ENCODE measurements at places on chromosomes 16 and 17. TPM values are rescaled to one million over a fixed set of nuclear protein-coding genes. Genes with fewer than 3 reads are reported as not detected.

GRCh38 chr17:27295945-27296344, 2.0 kb downstream of the WSB1 start:
- DNase-seq: peak; percentile 9

DNA sequence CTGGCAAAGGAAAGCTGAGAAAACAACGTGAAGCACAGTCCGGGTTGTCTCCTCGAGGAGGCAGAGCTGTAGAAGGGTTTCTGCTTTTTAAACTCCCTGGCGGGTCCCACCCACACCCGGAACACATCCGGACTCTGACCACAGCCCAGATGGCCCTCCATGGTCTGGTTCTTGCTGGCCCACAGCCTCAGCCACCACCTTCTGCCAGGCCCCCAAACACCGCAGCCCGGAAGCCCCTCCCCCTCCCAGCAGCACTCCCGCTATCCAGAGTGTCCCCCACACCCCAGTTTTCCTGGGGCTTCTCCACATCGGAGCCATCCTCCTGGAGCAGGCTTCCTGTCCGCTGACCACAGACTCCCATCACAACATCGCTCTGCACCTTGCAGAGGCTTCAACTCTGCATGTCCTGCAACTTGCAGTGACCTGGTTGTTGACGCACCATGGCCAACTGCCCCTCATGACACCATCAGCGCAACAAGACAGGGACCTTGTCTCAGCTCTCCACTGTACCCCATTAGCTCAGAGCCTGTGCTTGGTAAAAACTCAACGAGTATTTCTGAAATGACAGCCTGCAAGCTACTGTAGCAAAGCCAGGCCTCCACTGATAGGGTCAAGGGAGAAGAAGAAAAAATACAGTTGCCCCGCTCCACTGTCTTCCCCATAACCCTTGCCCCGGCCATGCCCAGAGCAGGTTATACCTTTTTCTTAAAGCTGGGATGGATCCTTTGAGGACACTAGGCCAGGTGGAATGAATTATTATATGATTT, 129.8 kb downstream of the C16orf78 start:
- no peak for DNase-seq

GRCh38 chr16:88600539-88600896, 30.3 kb downstream of the ZC3H18 start:
- DNase-seq: no peak

GRCh38 chr17:1467898-1468492, 12.0 kb upstream of the CRK start:
- DNase-seq: no peak

- no peak for DNase-seq
These were observed 72.7 kb downstream of the SDR42E1 start for GRCh38 chr16:81938326-81939163.

DNA sequence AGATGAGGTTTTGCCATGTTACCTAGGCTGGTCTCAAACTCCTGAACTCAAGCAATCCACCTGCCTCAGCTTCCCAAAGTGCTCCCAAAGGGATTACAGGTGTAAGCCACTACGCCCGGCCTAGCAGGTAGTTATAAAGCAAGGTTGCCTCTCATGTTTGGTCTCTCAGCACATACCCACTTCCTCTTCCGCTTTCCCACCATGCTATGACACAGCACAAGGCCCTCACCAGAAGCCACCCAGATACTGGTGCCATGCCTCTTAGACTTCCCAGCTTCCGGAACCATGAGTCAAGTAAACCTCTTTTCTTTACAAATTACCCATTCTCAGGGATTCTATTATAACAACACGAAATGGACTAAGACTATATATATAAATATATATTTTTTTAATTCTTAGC, 143.6 kb downstream of the COPRS start:
- DNase-seq: no peak

- DNase-seq: no peak
These were observed 6.2 kb downstream of the EFNB3 start for GRCh38 chr17:7711051-7711755.

GRCh38 chr17:28916302-28916934, 13.5 kb upstream of the DHRS13 start:
- DNase-seq: peak; percentile 40

- no peak for DNase-seq
These were observed 580.1 kb upstream of the SALL1 start for GRCh38 chr16:51731160-51731559.

DNA sequence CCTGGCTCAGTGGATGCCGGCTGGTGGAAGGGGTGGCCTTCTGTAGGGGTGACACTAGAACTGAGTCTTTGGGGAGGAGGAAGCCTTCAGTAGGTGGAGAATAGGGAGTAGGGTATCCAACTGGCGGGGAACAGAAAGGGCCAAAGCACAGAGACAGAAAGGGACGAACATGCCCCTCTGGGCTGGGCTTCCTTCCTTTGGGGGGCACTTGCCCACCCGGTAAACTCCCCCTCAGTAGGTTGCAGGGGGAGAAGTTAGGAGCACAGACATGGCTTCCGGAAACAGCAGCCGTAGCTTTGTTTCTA, 774 bp downstream of the ENGASE start:
- DNase-seq: no peak

GRCh38 chr17:17297217-17297616, 6.0 kb upstream of the NT5M start:
- DNase-seq: no peak

DNA sequence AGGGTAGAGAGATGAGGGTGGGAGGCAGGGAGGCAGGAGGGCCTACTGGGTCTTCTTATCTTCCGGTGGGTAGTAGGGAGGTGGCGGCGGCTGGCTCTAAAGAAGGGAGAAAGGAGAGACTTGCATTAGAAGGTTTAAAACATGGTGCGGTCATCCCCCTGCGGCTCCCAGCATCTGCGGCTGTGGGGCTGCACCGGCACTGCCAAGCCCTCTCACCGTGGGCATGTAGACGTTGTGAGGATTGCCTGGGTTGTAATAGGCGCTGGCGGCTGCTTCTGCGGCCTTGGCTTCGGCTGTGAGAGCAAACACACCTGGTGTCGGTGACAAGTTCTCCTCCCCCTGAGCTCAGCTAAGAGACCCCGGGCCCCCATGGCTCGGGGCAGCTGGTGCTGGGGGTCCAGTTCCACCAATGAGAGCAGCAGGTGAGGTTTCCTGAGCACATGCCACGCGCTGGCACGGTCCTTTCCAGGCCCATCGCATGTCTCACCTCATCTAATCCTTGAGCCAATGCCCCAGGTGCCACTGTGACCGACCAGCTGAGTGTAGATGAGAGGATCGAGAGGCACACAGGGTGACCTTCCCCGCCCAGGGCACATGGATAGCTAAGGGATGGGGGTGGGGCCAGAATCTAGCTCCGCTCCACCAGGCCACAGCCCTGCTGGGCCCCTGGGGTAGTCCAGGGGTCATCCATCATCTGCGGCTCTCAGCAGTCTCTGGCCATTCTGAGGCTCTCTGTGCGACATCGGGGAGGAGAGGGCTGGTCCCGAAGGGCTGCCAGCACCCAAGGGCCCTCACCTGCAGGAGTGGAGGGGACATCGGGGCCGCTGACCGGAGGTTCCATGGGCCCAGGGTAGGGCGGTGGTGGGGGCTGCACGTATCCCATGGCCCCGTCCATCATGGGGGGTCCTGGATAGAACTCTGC, 2.7 kb upstream of the UNC13D start:
- DNase-seq: no peak

GRCh38 chr16:23318639-23319038, 16.5 kb downstream of the SCNN1B start:
- no peak for DNase-seq

DNA sequence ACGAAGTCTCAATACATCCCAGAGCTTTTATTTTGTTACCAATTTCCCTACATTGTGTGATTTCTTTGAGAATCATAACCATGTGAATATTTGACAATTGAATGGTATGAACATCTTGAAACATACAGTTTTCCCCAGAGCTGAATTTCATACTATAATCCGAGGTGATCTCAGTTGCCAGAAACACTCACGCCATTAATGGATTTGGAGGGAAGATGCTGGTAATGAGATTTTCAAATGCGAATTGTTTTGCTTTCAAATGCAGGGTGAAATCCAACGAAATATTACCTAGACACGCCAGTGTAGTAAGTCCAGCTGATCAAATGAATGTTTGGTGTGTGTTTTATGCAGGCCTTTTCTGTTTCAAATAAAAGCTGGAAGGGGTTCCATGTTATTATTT, 277.8 kb upstream of the CDH5 start:
- DNase-seq: no peak

- no peak for DNase-seq
These were observed 31.1 kb downstream of the CDH1 start for GRCh38 chr16:68768175-68768574.

GRCh38 chr17:2369039-2369438, 31.7 kb downstream of the SGSM2 start:
- DNase-seq: no peak

DNA sequence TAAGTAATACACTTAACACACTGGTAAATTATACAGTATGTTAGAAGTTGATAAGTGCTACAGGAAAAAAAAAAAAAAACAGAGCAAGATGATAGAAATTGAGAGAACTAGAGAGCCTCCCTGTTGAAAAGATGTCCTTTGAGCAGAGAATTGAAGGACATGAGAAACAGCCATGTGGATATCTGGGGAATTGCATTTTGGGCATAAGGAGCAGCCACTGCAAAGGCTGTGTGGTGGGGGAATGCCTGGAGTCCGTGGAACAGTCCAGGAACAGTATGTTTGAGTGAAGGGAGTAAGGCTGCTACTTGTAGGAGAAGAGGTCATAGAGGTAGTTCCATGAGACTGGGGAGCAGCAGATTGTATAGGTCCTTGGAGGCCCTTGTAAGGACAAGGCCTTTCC, 178.4 kb downstream of the FTO start:
- DNase-seq: no peak

- DNase-seq: no peak
These were observed 40.5 kb downstream of the DCUN1D3 start for GRCh38 chr16:20859699-20860098.

DNA sequence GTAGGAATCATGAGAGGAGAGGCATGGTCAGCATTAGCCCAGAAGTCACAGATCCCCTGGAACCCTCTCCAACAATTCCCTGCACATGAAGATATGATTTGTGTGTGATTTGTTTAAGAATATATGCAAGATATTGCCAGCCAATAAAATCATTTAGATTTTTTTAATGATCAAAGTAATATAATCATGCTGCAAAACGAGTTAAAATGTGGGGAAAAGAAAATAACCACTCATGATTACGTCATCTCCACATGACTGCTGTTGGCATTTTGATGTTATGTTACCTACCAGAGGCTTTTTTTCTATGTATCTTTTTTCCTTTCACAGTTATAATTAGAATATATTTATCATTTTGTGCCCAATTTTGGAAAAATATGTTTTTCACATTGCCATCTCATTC, 22.4 kb downstream of the SLC35G3 start:
- no peak for DNase-seq

DNA sequence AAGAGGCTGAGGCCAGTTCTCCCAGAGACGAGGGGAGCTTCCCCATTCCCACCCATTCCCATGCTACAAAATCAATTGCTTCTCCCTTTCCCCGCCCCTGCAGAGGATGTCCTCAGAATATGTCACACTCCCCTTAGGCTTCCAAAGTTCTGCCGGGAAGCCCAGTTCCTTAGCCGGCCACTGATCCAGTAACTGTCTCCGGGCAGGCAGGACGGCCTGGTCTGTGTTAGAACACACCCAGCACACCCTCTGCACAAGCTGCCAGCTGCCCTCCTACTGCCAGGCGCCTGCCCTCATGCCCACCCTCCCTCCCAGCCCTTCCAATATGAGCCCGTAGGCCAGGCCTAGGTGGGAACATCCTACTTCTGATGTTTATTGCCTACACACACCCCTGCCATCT, 31.1 kb downstream of the SGSM2 start:
- DNase-seq: no peak

GRCh38 chr17:48731355-48731754, 2.8 kb upstream of the HOXB13 start:
- DNase-seq: no peak

GRCh38 chr17:15431196-15431595, 36.2 kb downstream of the CDRT4 start:
- peak; percentile 94 for DNase-seq

DNA sequence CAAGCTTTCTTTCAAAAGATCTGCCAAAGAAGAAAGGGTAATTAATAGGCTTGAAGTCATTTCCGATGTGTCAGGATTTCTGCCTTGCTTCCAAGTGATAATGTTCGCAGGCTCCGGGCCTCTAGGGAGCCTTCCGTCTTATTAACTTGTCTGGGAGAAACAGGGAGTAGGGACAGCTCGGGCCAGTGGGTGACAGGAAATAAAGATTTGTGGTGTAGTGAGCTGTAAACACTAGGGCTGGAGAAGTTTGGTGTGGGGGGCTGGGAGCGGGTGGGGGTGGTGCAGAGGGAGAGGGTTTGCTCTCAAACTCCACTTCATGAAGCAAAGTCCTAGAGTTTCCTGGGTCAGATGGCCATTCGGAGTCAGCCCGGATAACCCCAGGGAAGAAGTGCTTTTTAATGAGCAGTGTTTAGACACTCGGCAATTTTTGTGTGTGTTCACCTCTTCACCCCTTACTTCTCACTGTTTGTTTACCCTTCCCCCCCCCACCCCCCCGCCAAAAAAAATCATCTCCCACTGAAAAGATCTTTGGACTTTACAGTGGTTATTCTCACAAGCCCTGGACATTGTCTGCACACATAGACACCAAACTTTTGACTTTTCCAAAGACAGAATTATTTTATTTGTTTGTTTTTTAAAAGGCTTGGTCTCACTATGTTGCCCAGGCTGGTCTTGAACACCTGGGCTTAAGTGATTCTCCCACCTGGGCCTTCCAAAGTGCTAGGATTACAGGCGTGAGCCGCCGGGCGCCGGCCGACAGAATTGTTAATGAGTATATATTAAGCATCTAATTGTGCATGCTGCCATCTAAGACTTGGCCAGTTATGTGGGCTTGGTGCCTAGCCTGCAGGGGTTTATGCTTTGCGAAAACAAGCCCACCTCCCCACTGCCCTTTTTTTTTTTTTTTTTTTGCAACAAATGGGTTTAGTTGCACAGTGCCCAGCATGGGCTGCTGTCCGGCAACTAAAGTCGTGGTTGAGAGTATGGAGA, 196.4 kb downstream of the CCDC182 start:
- DNase-seq: no peak

GRCh38 chr16:73846007-73846330, 450.6 kb upstream of the PSMD7 start:
- no peak for DNase-seq

DNA sequence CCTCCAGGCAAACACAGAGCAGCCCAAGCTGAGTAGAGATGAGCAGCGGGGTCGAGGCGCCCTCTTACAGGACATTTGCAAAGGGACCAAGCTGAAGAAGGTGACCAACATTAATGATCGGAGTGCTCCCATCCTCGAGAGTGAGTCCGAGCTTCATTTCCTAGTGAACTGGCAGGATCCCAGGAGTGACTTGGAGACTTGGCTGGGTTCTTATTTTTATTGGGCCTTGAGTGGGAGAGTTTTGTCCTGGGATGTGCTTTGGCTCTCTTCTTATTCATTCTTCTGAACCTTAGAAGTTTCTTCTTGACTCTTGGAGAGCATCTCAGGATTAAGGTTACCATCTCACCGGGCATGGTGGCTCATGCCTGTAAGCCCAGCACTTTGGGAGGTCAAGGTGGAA, 27.2 kb upstream of the CDC6 start:
- DNase-seq: no peak

Gene MT1H
- total RNA-seq: not detected

Gene TBCD
- 33.8 TPM for total RNA-seq

Gene ADAD2
- total RNA-seq: not detected

Gene ARHGAP44
- 0.36 TPM for total RNA-seq

Gene PLD2
- total RNA-seq: 6.7 TPM

Gene SDR42E1
- 1.0 TPM for total RNA-seq

Gene MNT
- total RNA-seq: 8.5 TPM

Gene CES4A
- total RNA-seq: 0.19 TPM

Gene C16orf86
- total RNA-seq: 11.6 TPM

Gene MILR1
- total RNA-seq: 14.5 TPM

Gene C17orf78
- not detected for total RNA-seq

Gene TSPOAP1
- not detected for total RNA-seq

Gene FADS6
- not detected for total RNA-seq

Gene UMOD
- not detected for total RNA-seq

Gene SNRNP25
- 16.9 TPM for total RNA-seq

Gene FSCN2
- total RNA-seq: 3.0 TPM
